ENCODE measurements at places on chromosomes 16 and 17.
A peak's percentile ranks its signal among the peaks of the same experiment; 100 is the strongest.

- no peak for DNase-seq
Measured at GRCh38 chr17:71649941-71650350, 470.9 kb upstream of the SOX9 start.

DNA sequence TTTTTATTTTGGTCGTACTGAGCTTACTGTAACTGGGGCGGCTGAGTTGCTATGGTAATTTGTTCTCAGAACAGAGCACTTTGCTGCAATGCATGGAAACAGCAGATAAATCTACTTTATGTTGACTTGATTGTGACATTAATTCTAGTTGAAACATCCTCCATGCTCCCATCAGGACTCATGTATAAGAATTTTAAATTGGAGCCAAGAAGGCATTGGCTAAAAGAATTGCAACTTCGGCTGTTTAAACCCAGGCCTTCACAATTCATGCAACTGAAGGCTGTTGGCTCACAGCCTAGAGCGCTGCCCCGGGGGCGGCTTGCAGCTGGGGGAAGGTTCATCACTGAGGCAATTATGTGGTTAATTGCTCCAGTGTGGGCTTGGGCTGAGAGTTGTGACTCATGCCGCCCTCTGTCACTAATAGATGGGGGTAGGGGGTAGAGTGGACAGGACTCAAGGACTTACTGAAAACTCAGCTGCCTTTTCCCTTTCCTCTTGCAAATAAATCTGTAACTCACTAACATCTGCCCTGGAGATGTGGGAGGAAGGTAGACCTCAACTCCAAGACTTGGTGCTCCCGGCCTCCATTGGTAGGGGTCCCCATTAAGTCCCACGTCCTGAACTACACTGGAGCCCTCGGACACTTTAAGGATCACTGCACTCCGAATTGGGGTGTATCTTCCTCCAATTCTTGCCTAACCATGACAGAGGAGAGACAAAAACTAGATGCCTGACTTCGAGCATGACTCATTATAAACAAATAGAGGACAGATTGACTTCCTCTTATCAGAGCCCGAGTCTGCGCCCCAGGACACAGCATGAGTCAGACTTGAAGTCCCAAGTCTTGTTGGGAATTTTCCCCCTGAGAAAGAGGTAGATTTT is 37.5 kb downstream of the ERCC4 start:
- DNase-seq = peak; percentile 8

GRCh38 chr16:57594531-57595031 is 33.8 kb upstream of the ADGRG1 start:
- no peak for DNase-seq

DNA sequence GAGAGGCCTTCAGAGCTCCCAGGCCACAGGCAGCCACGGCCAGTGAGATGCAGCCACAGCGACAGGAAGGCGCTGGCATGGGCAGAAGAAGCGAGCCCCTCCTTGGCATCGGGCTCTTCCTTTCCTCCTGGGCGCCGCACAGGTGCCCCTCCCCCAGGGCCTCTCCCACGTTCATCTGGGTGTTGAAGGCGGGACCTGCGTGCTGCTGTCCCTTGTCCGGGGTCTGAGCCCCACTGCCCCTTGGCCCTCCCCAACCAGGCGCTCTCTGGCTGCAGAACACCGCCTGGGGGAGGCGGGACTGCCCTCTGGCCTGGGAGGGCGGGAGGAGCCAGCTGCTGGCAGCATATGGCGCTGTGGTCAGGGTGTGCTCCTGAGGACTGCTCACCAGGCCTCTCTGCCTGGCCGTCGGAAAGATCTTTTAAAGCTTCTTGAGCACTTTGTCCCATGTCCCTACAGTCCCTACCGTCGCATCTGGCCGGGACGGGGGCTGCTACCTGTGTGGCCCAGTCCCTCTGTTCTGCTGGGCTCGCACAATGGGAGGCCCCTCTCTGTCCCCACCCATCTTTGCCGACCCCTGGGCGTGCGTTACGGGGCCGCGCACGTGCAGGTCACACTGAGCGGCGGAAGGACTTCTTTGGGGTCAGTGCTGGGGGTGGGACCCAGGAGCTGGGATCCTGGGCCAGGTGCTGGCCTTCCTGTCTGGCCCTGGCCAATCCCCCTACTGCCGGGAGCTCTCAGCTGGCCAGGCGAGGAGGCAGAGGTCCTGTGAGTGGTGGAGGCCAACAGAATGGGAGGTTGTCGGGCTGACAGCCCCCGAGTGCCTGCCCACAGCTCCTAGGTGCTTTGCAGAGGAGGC is 1.7 kb downstream of the SLC25A10 start:
- DNase-seq = no peak

DNA sequence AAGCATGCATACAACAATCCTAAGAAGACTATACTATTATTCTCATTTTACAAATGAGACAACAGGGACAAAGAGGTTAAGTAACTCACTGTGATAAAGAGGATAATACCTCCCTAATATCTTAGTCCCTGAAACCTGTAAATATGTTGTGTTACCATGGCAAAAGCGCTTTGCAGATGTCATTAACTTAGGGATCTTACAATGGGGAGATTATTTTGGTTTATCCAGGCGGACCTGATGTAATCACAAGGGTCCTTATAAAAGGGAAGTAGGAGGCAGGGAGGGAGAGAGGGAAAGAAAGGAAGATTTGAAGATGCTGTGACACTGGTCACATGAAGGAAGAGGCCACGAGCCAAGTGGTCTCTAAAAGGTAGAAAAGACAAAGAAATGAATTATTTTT is 164.7 kb downstream of the CNTNAP4 start:
- DNase-seq = no peak

- no peak for DNase-seq
Measured at GRCh38 chr17:78375401-78376151, 2.9 kb upstream of the PGS1 start.

GRCh38 chr17:59199398-59199797 is 10.4 kb upstream of the SMG8 start:
- DNase-seq = no peak

DNA sequence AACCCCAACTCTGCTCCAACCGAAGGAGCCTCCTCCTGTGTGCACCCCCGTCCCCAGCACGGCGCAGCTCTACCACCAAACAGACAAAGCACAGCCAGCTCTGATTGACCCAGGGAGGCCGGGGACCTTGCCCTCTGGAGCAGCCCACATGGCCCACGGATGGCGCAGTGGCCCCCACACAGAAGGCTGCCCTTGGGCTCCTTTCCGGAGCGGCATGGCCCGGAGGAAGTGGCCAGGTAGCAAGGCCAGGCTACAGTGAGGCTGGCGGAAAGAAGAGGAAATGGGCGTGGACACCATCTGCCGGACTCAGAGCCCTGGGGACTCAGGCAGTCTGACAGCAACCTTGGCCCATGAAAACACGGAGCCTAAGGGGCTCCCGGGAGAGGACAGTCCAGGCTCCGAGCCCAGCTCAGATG is 19.9 kb upstream of the ZC3H18 start:
- no peak for DNase-seq

DNA sequence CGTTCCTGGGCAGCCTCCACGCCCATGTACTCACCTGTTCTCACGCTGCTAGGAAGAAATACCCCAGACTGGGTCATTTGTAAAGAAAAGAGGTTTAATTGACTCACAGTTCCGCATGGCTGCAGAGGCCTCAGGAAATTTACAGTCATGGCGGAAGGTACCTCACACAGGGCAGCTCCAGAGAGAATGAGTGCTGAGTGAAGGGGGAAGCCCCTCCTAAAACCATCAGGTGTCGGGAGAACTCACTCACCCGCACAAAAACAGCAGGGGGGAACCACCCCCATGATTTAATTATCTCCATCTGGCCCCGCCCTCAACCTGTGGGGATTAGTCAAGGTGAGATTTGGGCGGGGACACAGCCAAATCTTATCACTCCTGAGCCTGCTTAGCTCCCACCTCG is 18.2 kb downstream of the RAB40C start:
- peak; percentile 7 for DNase-seq

DNA sequence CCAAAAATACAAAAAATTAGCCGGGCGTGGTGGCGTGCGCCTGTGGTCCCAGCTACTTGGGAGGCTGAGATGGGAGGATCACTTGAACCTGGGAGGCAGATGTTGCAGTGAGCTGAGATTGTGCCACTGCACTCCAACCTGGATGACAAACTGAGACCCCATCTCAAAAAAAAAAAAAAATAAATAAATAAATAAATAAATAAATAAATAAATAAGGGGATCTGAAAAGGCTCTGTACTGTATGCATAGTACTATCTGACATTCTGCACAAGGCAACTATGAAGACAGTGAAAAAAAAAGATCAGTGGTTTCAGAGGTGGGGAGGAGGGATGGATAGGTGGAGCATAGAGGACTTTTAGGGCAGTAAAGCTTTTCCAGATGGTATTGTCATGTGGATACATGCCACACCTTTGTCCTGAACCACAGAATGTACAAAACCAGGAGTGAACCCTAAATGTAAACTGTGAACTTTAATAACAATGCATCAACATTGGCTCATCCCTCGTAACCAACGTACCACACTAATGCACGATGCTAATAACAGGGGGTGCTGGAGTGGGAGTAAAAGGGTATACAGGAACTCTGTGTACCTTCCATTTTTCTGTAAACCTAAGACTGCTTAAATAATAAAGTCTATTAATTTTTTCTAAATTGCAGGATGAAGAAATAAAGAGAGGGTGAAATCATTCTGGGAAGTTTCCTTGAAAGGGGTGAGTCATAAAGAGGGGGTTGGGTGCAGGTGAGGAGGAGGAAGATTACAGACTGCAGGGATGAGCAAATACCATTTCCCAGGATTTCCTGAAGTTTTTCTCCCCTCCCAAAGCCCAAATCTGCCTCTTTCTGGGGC is 155.8 kb upstream of the SDK2 start:
- DNase-seq = no peak

GRCh38 chr17:18321309-18321708 is 6.2 kb downstream of the SMCR8 start:
- DNase-seq = no peak

DNA sequence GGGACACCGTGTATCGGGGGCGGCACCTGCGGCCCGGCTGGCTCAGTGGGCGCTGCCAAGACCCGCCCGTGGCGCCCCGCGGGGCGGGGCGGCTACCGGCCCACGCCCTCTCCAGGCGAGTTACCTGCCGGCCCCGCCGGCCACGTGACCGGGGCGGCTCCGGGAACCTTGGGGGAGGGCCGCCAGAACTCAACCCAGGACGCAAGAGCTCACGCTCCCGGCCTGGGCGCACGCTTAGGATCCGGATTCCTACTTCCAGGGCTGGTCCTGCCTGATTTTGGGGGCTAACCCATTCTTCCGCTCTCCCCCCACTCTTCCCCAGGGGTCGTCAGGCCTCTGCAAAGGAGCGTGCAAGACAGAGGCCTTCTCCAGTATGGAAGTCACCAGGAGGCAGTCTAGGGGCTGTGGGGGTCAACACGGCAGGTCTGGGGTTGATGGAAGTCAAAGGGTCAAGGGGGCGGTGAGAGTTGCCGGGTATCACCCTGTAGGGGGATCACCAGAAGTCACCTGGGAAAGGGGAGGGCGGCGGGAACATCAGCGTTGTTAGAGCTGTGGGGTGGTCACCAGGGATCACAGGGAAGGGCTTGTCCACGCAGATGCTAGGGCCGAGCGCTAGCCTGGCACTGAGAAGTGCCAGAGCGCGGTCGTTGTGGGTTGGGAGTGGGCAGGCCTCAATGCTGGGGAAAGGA is 354 bp upstream of the ESRP2 start:
- peak; percentile 46 for DNase-seq

DNA sequence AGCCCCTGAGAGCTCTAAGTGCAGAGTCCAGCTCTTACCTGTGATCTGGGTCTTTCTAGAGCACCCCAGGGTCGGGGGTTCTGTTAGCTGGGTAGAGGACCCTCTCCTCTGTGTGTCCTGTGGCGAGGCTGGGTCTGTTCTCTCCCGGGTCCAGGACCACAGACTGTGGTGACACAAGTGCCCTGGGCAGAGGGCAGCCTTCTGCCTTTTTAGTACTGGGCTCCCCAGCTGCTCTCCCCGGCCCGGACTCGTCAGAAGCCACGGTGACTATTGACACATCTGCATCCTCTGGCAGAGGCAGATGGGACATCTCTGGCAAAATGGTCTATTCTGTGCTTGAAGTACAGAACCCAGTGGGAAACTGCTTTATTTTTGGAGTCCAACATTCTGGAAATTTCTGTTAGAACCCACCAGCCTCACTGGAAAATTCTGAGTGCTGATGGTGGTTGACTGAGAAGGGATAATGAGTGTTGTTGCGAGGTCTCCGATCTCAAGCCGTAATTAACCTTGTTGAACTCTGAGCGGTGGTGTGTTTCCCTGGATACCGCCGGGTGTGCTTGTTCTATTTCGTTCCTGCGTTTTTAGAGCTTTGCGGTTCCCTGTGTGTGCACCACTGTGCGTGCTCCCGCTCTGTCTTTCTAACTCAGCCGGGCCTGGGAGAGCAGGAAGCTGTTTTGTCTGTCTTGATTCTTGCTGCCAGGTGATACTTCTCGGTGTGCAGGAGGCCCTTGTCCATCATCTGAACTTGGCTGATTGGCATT is 26.0 kb upstream of the NUDT16L1 start:
- no peak for DNase-seq

DNA sequence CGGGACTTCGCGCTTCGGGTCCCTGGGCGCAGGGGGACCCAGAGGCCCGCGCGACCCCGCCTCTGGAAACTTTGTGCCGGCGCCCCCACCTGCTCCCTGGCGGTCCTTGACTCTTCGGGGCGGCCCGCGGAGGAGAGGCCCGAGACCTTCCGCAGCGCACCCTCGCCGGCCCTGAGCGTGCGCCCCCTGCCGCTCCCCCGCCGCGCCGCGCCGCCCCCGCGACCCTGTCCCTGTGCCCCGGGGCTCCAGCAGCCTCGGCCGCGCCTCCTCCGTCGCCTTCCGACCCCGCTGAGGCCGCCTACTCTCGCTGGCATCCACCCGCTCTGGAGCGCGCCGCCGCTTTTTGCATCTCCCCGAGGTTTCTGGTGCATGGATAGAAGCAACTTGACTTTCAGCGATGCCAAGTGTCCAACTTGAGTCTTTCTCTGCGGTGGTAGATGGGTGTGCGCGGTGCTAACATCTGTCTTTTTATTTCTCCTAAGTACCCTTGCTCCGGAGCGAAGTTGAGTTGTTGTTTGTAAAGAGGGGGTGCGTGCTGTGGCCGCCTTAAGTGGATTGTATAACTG is 414 bp downstream of the DUSP14 start:
- peak; percentile 73 for DNase-seq

DNA sequence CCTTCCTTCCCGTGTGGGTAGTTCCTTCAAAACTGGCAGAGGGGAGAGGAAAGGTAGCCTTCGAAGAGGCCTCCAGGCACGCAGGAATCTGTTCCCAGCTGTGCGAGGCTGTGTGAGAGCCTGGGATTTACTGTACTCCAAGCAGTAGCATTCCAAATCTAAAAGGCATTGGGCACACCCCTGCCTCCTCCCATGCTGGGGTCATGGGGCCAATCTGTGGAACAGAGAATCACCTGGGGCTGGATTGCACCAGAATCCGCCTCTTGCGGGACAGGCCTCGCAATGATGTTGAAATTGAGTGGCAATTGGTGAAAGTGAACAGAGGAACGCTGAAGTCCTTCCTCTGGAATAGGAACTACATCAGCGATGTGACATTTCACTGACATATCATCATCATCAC is 72.5 kb upstream of the IRX3 start:
- DNase-seq = no peak
